ENCODE measurements at places on chromosomes 3 and 15.

- DNase-seq = no peak
These were observed 215.7 kb downstream of the POLQ start for GRCh38 chr3:121330118-121330517.

- no peak for DNase-seq
These were observed 182.0 kb upstream of the WNT5A start for GRCh38 chr3:55669133-55669532.

GRCh38 chr3:145798696-145799537, 362.1 kb downstream of the PLOD2 start:
- no peak for DNase-seq

- DNase-seq = no peak
These were observed 33.0 kb downstream of the GOLIM4 start for GRCh38 chr3:168062679-168063078.

GRCh38 chr3:25749031-25749581, 34.1 kb downstream of the NGLY1 start:
- DNase-seq = no peak

DNA sequence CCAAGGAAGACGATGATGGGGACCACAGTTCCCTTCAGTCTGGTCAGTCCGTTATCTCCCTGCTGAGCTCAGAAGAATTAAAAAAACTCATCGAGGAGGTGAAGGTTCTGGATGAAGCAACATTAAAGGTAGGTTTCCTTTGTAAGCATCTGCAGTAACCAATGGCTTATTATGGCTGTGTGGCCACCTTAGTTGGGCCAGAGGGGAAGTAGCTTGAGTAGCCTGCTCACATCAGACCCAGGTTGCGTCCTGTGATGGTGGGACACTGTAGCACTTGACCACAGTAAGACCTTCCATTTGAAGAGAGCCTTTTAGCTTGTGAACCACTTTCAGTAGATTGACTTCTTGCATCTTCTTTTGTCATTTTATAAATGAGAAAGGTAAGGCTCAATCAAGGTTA, 22.6 kb downstream of the STARD5 start:
- DNase-seq = no peak

GRCh38 chr3:30777426-30778113, 116.9 kb downstream of the GADL1 start:
- no peak for DNase-seq

DNA sequence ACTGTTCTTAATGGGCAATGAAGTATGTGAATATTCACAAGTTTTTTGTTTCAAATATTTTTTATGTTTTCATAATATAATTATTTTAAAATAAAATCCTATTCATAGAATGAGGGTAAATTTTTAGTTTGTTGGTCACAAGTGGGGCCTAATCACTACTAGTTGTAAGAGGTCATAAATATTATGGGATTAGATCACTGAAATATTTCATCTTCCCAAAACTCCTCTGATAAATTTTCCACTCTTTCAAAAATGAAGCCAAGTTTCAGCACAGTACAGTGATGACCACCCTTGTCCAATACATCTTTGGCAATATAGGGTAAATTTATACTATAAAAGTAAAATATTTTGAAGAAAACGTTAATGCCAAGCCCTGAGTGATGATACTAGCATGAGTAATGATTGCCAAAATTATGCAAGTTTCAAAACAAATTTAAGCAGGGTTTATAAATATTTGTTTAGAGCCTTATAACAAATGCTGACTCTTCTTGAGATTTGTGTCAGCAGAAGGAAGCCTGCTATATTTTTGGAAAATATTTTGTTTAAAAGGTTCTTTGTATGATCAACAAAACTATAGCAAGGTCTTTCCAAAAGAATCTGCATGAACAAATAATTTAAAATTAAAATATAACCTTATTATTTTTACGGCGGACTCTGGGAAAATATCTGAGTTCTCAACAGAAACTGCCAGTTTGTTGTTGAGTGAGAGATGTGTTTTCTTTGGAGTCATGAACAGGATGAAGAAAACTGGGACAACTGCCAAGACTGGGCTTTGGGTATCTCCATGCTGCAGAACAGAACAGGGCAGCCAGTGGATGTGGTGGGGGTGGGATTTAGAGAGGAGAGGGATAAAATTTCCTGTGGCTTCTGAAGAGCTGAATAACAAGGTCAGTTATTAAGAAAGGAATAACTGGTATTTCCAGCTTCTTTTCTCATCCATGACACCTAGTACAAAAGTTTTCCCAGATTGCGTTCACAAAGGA, 17.9 kb upstream of the TM4SF1 start:
- DNase-seq = peak; percentile 66

- no peak for DNase-seq
These were observed 1.1 kb upstream of the OR4F15 start for GRCh38 chr15:101810876-101811275.

DNA sequence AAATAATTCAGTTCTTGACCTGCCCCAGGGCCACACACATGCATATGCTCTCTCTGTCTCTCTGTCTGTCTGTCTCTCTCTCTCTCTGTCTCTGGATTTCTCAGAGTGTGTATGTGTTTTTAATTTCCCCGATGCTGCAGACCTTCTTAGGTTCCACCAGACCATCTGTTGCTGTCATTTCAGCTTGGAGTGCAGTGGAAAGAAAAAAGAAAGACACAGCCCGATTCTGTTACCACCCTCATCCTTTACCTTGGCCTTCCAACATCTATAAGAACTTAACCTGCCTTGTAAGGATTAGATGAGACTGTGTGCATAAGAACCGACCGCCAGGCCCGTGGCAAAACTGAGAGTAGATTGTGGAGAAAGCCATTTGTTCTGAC, 9.7 kb upstream of the PGPEP1L start:
- DNase-seq = no peak

GRCh38 chr3:117910820-117911521, 1123.7 kb downstream of the IGSF11 start:
- no peak for DNase-seq

DNA sequence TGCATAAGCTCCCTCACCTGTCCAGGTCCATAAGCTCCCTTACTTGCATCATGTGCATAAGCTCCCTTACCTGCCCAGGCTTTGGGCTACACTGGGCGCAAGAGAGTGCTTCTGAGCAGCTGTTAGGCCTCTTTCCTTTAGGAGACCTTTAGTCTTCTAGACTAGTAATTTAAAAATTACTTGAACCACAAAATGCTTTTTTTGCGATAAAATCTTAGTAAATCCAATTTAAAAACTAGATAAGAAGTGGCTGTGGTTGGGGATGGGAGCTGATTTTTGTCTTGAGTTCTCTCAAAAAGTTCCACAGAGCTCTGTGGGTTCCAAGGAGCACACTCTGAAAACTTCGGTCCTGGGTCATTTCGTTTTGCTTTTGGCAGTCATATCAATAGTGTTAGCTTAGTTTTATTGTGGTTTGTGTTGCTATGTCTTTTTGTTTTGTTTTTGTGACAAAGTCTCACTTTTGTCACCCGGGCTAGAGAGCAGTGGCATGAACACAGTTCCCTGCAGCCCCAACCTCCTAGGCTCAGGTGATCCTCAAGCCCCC, 6.7 kb downstream of the CEMIP start:
- no peak for DNase-seq

DNA sequence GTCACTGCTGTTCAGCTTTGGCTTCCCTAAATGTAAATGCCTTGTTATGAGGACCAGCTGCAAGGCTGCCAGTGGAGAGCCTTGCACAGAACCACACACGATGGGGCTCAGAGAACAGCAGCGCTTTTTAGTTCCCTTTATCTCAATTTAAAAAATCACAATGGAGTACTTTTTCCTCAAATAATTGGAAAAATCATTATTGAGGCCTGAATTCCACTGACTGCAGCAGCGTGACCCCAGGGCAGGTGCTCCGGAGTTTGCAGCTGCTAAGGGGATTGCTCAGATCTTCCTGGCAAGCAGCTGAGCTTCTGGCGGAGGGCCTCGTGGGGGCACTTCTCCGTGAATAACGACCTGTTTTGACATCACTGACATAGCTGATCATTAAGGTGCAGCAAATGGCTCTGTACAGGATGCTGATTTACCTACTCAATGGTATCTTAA, 245.6 kb upstream of the TRIM42 start:
- DNase-seq = peak; percentile 47
